Stimulated activated naive B cell treated with anti-CD40 and anti-IgM and Interleukin-4, amounts not matched to agents 10 μg/mL and 1 μg/mL and 100 μg/mL, for 72 hours (primary cell): ENCODE measurements at places on chromosomes 11 and 22.

GRCh38 chr11:46243796-46244109 is 33.7 kb upstream of the CREB3L1 start:
- no peak for DNase-seq

DNA sequence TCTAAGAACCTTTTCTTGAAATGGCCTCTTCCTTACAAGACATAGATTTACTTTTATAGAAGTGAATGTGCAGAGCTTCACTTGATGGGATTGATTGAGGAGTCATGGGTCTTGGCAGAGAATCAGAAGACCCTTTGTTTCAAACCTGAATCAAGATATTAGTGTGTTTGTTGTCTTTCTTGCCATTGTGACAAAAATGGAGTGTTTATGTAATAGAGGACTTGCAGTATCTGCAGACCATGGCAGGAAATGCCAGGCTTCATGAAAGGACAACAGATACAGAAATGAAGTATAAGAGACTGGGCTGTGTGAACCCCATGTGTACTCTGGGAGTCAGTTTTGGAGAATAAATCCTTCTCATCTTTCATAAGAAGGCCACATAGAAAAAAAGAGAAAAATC is 72.9 kb upstream of the HORMAD2 start:
- DNase-seq, result no peak

DNA sequence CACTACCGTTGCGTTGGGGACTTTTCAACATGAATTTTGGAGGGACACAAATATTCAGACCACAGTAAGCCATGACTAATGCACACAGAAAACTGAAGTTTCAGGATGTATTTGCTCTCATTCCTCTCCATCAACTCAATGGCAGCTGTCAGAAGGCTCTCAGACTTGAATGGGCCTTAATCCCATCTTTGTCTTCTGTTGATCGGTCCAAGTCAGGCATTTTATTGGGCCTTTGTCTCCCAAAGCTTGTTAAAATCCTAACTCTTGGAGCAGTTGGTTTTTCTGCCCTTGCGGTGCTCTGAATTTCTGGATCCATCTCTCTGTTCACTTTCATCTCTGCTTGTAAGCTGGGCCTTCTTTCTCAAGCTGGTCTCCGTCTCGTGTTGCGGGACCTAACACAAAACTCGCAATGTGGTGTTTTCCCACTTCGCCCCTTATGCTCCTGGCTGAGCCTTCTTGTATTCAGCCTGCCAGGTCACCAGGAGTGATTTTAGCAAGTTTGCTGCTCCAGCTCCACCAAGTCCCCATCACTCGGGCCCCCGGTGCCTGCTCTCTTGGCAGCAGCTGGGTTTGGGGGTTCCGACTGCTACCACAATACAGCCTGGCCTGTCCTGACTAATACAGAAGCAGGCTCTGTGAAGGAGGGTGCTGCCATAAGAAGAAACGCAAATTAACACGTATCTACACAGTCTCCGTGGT is 27.0 kb downstream of the TSPAN32 start:
- DNase-seq, result no peak

DNA sequence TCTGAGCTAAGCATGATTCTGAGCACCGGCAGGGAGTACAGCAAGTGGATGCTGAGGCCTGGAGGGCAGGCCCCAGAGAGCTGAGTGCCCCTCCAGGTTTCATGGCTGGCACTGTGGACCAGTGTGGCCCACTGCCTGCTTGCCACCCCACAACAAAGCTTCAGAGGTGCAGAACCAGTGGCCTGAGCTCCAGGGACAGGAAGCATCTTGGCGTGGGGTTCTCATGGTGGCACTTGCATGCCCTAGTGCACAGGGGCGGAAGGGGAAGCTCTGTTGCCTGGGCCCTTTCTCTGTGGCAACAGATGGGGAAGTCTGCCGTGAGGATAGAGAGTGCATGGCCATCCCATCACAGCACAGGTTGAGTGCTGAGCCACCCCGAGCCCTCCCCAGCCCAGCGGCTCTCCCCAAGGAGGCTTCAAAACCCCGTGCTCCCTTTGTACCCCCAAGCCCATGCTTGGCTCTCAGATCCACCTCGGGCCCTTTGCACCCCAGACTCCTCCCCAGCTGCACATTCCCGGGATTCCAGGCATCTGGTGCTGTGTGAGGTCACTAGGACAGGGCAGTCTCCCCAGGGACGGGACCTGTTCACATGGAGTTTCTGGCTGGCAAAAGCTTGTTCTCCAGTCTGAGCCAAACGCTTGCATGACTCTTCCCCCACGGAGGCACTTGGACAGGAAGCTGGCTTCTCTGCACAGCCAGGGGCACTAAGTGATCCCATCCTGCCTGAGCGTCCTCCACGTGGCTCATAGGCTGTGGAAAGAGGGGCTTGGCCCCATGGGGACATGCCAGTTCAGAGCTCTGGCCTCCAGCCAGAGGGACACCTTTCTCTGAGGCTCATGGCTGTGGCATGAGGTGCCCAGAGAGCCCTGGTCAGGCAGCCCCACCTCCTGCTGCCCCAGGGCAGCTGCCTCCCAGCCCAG is 4.2 kb downstream of the SLC25A1 start:
- DNase-seq, result peak; percentile 41

GRCh38 chr11:87137711-87138110 is 100.0 kb downstream of the TMEM135 start:
- DNase-seq, result no peak

- DNase-seq, result no peak
Measured at GRCh38 chr11:125068368-125068767, 5.3 kb downstream of the SLC37A2 start.

DNA sequence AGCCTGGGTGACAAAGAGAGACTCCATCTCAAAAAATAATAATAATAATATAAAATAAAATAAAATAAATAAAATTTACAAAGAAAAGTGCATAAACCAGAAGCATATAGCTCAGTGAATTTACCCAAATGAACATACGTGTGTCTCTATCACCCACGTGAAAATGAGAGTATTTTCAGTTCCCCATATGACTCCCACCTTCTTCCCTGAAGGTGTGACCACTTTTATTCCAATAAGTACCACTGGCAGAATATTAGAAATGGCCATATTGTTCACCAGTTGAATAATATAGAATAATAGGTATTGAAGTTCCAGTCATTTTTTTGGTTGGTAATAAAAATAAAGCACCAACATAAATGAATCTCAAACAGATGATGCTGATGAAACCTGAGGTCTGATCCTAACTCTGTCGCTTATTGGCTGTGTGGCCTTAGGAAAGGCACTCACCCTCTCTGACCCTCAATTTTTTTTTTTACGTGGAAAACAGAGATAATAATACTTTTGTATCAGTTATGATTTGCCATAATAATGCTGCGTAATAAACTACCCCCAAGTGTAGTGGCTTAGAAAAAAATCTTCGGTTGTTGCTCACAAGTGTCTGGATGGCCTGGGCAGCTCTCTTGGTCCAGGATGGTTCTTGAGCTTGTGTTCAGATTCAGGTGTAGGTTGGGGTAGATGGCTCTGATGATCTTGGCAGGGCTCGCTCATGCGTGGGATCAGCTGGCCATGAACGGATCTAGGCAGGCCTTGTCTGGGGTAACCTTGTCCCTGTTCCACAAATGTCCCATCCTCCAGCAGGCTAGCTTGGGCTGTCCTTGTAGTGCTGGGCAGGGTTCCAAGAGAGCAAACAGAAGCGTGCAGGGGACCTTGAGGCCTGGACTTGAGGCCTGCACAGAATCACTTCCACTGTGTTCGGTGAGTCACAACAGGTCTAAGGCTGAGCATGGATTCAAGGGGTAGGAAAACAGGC is 88.1 kb downstream of the MYO18B start:
- no peak for DNase-seq

DNA sequence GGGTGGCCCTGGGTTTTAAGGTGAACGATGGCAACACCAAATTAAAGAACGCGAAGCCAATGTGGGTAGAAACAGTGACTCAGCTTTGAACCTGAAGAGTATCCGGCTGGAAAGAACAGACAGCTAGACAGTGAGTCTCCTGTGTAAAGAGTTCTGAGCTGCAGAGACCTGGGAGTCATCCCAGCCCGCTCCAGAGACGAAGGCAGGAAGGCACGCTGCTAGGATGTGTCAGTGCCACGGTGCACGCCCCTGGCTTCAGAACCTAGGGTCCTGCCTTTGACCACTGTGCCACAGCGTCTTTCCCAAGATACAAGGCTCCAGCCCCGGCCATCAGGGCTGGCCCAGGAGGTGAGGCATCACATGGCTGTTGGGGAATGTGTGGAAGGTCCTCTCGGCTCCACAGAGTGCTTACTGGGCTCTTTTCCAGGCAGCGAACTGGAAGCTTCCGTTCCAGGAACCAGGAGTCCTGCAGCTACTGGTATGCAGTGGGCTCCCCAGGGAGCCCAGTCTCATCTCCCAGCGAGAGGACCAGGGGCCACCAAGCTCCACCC is 29.9 kb downstream of the LRFN4 start:
- DNase-seq, result no peak

- no peak for DNase-seq
Measured at GRCh38 chr11:122159861-122160260, 43.8 kb upstream of the BLID start.

- no peak for DNase-seq
Measured at GRCh38 chr22:44205516-44206329, 25.0 kb downstream of the PARVG start.

DNA sequence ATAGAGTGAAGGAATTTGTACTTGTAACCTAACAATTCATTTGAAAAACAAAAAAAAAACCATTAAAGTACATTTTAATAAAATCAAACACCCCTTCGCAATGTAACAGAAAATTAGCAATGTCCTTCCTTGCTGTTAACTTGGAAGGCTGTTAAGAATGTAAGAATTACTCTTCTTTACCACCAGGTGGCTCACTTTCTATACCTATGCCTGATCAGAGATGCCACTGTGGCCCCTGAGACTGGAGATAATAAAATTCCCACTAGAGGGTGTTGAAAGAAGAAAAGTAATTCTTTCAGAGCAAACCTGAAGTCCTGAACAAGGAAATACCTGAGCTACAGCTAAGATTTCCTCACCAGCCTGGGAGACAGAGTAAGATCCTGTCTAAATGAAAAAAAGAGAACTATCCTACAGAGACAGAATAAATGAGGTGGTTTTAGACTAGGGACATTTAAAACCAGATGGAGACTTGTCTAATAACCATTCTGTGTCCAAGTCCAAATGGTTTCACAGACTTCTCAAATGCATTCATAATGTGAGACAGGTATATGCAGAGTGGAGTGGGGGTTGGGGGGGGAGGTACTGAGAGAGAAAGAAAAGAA is 1089.3 kb downstream of the FAM181B start:
- DNase-seq, result no peak

- DNase-seq, result no peak
Measured at GRCh38 chr22:17836992-17837742, 62.9 kb upstream of the BID start.

DNA sequence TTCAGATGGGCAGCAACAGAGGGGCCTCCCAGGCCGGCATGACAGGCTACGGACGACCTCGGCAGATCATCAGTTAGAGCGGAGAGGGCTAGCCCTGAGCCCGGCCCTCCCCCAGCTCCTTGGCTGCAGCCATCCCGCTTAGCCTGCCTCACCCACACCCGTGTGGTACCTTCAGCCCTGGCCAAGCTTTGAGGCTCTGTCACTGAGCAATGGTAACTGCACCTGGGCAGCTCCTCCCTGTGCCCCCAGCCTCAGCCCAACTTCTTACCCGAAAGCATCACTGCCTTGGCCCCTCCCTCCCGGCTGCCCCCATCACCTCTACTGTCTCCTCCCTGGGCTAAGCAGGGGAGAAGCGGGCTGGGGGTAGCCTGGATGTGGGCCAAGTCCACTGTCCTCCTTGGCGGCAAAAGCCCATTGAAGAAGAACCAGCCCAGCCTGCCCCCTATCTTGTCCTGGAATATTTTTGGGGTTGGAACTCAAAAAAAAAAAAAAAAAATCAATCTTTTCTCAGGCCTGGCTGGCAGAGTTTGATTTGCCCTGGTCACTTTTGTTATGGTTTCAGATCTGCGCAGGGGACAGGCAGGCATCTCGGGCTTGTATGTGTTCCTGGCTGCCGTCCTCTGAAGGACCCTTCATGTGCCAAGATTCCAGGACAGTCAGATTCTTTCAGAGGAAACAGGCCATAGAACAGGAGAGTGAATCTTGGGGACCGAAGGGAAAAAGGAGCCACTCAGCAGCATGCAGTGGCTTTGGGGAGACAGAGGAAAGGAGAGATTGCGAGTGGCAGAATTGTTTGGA is 5.3 kb downstream of the TAGLN start:
- DNase-seq, result no peak

DNA sequence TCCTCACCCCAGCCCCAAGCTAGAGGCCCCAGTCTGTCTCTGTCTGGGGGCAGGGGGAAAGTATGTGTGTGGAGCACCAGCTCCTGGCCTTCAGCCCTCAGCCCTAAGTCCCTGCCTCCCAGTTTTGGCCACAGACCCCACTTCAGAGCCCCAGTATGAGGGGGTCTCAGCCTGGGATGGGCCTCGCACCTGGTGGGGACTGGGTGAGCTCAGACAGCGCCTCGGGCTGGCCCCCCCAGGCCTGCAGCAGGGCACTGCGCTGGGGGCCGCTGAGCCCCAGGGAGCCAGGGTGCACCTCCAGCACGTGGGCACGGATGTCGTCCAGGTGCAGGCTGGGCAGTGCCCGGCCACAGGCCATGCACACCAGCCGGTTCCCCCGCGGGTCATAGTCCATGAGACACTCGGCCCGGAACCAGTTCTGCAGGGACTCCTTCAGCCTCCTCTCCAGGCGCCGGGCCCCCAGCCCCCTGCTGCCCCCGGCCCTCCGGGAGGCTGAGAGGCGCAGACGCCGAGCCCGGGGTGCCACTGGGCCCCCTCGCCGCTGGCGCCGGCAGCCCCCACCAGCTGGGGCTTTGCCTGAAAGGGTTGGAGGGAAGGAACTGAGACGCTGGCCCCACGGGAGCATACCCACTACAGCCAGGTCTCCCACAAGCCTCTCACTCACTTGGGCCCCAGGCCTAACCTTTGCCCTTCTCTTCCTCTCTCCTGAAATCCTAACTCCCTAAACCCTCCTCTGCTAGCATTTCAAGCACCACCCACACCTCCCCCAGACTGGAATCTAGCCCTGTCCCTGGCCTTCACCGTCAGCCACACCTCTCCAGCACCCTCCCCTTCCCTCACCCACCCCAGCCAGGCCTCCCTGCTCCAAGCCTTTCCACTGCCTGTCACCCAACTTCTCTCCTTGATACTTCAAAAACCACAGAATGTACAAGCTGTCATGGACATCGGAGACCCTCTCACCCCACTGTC is 3.6 kb downstream of the ZFTA start:
- no peak for DNase-seq

- no peak for DNase-seq
Measured at GRCh38 chr11:68357568-68357967, 45.2 kb downstream of the LRP5 start.

GRCh38 chr11:19447150-19447566 is 206.4 kb upstream of the E2F8 start:
- no peak for DNase-seq

GRCh38 chr22:31538815-31539214 is 42.5 kb downstream of the SFI1 start:
- no peak for DNase-seq

- DNase-seq, result no peak
Measured at GRCh38 chr11:69317401-69318092, 23.6 kb downstream of the MYEOV start.

DNA sequence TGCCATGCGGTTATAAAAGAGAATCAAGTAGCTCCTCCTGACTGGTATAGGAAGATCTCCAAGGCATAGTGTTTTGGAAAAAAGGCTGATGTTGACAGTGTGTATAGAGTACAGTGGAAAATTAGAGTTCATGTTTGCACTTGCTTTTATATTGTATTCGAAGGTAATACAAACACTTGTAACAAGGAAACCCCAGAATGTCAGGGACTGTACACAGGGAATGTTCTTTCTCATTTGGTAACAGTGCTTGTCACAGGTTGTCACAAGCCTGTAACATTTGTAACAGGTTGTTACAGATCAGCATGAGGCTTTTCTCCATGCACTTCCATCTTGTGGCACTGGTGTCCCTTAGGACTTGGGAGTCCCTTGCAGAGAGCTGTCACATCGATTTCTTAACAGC is 64.0 kb downstream of the GRK3 start:
- DNase-seq, result no peak
